Right lung (tissue), 10 donors: ENCODE measurements at places on chromosomes 1 and 21.

DNA sequence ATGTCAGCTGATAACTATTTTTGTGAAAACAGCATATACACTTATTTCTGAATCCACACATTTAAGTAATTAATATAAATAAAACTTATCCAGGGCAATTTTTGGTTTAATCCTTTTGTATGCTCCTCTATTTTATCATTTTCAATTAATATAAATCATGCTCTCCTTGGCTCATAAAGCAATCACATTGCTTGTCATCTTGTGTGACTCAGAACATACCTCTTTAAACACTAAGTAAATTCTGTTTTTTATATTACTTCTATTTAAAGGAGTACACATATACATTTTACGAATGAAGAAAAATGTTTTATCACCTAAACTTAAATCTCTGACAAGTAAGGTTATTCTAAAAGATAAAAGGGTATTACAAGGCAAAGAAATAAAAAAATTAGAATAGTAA lies 175.3 kb downstream of the USH2A start:
- DNase-seq, result no peak

- DNase-seq, result no peak
Measured at GRCh38 chr1:89802051-89802450, 18.8 kb upstream of the LRRC8D start.

DNA sequence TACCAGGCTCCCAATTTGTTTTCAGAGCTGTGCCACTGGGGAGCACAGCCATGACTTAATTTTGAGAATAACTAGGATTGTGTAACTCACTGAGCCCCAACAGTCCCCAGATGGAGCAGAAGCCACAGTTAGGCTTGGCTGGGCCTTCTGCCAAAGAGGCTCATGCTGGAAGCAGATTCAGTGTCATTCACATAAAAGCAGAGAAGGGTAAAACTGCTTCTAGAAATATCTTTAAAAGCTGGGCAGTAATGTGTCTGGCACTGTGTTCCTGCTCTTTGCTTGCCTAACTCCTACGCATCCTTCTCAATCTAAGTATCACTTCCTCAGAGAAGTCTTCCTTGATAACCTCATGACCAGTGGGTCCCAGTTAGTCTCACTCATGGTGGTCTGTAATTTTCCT lies 20.3 kb downstream of the STK40 start:
- no peak for DNase-seq

DNA sequence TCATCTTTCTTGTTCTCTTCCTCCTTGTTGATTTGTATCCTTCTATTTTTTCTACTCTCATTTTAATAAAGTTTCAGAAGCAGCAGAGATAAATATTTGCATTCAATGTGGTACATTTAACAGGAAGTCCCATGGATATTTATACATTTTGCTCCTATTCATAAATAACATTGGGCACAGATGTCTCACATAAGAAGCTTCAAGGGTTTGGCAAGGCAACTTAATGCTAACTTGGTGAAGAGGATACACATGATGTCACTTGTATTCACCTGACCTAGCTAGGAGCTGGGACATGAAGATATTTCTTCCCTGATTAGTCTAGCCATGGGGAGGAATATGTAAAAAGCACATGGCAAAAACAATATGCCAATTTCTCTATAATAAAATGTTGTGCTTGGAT lies 65.1 kb upstream of the DUSP10 start:
- DNase-seq, result no peak

GRCh38 chr1:244974106-244974505 lies 109.8 kb upstream of the HNRNPU start:
- DNase-seq, result no peak
